ENCODE measurements at places on chromosomes 11 and 22.

DNA sequence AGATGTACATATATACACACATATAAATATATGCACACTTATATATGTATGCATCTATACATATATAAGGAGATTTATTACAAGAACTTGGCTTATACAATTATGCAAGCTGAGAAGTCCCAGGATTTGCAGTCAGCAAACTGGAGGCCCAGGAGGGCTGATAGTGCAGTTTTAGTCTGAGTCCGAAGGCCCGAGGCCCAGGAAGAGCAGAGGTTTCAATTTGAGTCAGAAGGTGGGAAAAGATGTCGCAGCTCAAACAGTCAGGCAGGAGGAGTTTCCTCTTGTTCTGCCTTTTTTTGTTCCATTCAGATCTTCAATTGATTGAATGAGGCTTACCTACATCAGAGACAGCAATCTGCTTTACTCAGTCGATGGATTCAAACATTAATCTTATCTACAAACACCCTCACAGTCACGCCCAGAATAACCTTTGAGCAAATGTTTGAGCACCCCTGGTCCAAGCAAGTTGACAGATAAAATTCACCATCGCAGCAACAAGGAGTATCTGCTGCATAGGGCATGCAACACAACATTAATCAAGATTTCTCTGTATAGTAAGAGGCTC is 4.0 kb upstream of the SGSM1 start:
- DNase-seq, result no peak

DNA sequence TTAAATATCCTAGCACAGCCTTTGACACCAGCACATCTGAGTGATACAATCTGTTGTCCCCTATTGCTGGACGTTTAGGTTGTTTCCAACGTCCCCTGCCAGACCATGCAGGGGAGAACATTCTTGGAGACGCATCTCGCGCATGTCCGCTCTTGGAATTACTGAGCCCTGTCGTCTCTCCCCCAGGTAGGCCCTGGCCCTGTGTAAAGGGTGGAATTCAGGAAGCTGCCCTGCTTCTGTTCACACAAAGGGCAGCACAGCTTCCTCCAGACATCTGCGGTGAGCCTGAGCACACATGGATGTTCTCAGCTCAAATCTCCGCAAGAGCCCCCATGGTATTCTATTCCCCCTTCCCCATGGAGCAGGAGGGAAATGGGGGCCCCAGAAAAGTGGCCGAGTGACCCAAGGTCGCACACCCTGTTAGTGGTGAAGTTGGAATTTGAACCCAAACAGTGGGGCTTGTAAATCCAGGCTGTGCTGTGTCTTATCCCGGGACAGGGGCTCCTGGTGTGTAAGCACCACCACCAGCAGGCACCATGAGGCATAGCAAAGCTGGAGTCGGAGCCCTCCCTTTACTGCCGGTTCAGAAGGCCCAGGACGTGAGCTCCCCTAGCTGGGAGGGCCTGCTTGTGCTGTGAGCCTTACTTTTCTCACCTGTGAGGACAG is 5.0 kb upstream of the FGF19 start:
- DNase-seq, result no peak

DNA sequence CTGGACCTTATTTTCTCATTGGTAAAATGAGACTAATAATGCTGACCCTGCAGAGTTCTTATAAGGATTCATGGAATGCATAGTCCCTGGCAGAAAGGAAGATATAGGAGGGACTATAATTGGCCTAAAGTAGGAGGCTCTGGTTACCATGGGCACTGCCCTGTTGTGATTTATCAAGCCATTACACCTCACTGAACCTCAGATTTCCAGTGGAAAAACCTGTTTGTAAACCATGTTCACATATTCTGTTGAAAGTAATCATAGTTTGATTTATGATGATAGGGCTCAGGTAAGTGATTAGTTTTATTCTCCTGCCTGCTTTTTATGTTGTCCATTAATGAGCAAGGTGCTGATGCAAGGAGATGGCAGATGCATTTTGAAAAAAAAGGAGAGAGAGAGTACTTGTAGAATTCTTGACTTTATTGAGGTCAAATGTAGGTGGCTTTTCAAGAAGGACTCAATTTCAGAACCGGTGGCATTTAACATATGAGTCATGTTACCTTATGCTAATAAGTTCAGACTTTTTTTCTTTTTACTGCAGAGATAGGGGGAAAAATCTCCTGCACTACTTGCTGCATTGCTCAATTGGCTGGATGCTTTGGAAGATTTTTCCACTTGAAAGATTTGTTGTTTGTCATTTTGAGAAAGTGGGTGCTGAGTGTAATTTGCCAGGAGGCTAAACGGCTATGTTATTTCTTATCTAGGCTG is 14.6 kb downstream of the NF2 start:
- no peak for DNase-seq

- DNase-seq, result no peak
Observed at GRCh38 chr11:92964471-92964870, 5.0 kb upstream of the MTNR1B start.

DNA sequence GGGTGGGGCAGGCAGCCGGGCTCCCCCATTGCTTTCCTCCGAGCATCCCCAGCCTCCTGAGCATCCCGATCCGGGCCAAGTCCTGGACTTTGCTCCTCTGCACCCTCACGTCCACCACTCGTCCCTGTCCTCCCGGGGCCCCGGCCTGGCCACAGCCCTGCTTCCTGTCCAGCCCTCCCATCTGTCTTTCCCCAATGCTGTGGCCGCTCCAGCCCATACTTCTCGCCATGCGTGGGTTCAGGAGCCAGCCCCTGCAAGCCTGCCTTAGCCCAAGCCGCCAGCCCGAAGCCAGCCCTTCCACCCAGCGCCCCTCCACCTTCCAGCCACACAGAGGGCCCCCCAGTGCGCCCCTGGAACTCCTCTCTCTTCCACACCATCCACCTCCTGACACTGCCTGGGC is 23.8 kb downstream of the MRPL23 start:
- DNase-seq, result no peak

GRCh38 chr11:112050721-112051120 is 23.1 kb downstream of the PIH1D2 start:
- DNase-seq, result no peak

DNA sequence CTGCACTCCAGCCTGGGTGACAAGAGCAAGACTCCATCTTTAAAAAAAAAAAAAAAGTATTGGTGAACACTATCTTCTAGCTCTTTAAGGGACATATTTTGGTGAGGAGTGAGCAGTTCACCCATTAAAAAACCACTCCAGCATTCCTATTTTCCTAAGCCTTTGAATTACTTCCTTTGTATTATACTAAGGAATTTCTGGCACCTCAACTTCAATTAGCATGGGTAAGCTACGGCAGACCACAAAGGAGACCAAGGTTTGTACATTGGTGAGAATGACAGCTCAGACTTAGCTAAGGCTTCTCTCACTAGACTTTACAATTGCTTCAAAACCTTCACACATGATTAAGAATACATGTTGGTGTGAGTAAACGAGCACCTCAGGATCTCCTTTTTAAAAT is 57.0 kb upstream of the BIRC3 start:
- no peak for DNase-seq

DNA sequence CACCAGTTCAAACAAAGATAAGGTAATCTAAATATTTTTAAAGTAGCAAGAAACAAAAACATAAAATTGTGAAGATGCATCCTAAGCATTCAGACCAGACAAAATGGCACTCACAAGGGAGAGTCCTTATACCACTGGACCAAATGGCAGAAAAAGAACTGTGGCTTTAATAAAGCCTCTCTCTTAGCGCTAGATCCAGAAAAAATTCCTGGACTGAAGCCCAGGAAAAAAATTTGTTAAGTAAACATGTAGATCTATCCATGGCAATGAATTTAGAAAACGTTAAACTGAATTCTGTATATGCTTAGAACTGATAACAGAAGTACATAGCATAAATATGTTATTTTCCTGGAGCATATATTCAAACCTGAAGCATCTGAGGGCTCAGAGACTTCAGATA is 11.8 kb upstream of the CD59 start:
- no peak for DNase-seq

- peak; percentile 18 for DNase-seq
Observed at GRCh38 chr11:76577226-76577920, 93.2 kb downstream of the LRRC32 start.

- no peak for DNase-seq
Observed at GRCh38 chr11:91804042-91804441, 420.6 kb upstream of the FAT3 start.

DNA sequence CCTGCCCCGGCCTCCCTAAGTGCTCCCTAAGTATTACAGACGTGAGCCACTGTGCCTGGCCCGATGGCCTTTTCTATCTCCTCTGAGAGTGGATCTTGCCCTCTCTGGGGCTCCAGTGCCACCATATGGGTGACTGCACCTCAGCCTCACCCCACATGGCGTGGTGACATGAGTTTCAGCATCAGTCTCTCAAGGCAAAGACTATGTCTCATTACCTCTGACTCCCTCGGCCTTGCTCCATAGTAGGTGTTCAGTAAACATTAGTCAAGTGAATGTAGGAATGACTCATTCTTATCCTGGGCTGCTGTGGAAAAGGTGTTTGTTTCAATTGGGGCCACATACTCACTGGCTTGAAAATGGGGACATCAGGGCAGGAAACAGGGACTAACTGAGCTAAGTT is 168.8 kb downstream of the GRIK4 start:
- DNase-seq, result no peak

- no peak for DNase-seq
Observed at GRCh38 chr11:129155745-129156144, 36.4 kb downstream of the ARHGAP32 start.

DNA sequence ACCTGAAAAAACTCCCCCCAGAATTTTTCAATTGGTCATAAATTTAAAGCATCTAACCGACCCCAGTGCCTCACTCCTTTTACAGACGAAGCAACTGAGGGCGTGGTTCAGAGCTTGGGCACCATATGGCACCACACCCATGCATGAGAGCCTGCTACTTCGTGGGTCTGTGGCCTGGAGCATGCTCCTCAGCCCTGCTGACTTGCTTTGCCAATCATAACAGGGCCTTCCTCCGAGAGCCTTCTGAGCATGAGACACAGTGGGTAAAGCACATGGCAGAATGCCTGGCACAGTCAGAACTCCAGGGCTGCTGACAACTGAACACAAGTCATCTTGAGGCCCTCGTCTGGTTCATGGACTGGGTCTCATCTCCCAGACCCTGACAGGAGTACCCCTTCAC is 33.3 kb downstream of the HIRA start:
- DNase-seq, result no peak

- no peak for DNase-seq
Observed at GRCh38 chr22:43840431-43840830, 21.9 kb downstream of the SULT4A1 start.

- DNase-seq, result no peak
Observed at GRCh38 chr11:1007279-1007678, 29.2 kb downstream of the MUC6 start.

DNA sequence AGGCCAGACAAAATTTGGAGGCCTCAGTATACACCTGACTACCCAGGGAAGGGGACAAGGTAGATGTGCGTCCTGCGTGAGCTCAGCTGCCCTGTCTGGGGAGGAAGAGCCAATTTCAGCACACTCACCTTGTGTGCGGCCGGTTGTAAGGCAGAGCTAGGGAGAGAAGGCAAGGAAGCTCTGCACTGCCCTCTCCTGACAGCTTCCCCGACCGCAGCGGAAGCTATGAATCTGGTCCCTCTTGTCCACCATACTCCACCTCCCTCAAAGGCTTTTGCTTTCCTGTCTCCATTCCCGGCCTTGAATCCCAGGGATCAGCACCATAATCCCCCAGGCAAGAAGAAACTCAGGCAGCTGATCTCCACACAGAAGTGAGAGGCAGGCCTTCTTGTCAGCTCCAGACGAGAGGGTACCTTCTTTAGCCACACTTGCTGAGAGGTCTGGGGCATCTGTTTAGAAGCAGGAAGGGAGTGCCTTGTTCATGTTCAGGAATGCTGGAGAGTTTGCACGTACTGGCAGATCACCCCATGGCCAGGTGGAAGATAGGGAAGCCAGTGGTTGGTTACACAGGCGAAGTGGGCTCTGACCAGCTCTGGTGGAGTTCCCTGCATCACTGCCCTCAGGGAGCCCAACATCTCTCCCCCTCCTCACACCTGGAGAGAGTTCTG is 62.5 kb downstream of the FEZ1 start:
- no peak for DNase-seq

DNA sequence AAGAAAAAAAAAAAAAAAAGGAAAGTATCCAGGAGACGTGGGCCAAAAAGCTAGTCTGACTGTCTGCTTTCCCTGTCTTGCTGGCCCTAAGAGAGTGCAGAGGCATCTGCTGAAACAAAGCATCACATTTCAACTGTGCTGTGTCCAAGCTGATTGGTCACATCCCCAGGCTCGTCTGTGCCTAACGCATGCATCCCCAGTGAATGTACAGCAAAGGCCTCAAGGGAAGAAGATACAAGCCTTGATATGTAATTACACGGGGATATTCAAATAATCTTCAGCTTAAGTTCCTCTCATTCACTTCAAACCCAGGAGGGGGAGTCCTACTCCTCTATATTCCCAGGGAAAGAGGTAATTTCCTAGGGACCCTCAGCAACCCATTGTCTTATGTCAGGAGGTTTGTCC is 5.4 kb upstream of the SORL1 start:
- DNase-seq, result no peak

GRCh38 chr22:43088627-43088983 is 586 bp downstream of the TTLL1 start:
- DNase-seq, result no peak

DNA sequence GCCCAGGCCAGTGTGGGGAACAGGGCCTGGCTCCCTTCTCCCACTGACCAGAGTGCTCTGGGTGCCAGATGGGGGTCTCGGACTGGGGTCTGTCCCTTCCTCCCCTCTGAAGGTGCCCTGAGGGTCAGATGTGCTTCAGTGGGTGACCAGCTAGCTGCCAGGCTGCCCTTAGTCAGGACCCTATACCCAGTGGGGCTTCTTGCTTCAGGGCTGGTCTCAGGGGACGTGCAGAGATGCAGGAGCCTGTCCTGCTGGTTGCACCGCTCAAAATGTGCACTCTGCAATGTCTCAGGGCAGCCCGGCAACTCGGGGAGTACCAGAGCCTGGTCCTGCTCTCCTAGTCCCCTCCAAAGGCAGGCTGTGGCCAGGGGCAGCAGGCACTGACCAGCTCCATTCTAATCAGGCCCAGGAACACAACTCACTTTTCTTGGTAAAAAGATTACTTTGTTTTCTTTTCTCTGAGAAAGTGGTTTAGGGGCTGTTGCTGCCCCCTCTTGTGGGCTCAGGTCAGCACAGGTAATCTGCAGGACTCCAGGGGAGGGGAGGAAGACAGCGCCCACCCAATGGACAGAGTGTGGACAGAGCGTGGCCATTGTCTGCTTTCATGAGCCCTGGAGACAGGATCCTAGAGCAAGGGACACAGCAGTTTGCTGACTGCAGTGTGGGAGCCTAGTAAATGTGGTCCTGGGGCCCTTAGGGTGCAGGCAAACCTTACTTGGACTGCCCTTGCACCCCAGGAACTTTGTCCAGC is 80.9 kb downstream of the MED15 start:
- DNase-seq, result no peak
